Activated CD8-positive, alpha-beta T cell treated with anti-CD3 and anti-CD28 coated beads for 36 hours (primary cell): ENCODE measurements at places on chromosomes 5 and 9. TPM values are rescaled to one million over a fixed set of nuclear protein-coding genes. Genes with fewer than 3 reads are reported as not detected.

Gene LIFR
- total RNA-seq: not detected

- peak; percentile 37 for DNase-seq
Measured at GRCh38 chr5:79236362-79236969, 535 bp downstream of the JMY start.

DNA sequence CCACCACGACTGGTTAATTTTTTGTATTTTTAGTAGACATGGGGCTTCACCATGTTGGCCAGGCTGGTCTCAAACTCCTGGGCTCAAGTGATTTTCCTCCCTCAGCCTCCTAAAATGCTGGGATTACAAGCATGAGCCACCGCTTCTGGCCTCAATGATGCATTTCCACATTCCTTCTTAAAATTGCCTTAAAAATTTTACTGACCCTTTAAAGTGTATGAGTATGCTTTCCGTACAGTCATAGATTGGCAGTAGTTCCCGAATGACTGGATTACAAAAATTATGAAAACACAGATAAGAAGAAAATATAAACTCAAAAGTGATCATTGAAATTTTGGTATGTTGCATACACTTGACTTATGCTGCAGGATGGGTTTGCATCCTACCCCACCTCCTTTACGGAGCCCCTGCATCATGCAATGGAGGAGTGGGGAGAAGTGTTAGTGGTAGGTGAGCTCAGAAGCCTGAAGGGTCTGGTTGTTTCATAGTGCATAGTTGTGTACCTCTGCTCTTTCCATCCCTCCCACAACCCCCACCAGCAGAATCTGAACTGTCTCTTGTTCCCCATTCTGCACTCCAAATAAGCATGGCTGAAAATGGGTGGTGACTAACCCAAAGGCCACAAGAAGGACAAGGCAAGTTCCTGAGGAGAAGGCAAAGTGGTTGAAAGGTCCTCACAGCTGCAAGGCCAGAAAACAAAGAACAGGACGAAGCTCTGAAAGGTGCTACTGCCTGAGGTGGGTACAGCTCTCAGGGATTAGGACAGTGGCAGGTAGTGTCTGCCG, 26.8 kb downstream of the ANKRD55 start:
- no peak for DNase-seq

Gene ZFYVE16
- 6.7 TPM for total RNA-seq

Gene SLC34A3
- not detected for total RNA-seq

Gene SPINK7
- total RNA-seq: not detected

- DNase-seq: no peak
Measured at GRCh38 chr9:137731947-137732813, 113.4 kb downstream of the EHMT1 start.

GRCh38 chr9:131348631-131349521, 45.0 kb upstream of the PRRC2B start:
- DNase-seq: no peak

DNA sequence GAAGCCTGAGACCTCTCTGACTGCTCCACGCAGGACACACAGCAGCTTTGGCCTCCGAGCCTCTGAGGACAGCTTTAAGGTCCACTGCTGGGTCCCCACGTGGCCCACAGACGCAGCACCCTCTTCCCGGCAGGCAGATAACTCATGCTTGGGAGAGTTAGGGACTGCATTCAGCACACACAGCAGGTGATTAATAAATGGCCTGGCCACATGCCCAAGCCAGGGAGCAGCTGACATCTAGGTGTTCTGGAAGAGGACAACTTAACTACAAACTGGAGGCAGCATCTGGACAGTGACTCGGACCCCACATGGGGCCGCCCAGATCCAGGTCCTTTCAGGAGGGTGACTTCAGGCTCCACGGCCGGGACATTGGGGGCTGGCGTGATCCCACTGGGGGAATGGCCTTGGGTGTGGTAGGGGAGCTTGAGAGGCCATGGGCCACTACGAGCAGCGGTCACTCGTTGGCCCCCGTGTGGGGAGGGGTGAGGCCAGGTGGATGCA, 11.3 kb downstream of the NINJ1 start:
- DNase-seq: peak; percentile 0

GRCh38 chr5:39428640-39429039, 3.9 kb upstream of the DAB2 start:
- DNase-seq: no peak

Gene SPATA31C1
- not detected for total RNA-seq

DNA sequence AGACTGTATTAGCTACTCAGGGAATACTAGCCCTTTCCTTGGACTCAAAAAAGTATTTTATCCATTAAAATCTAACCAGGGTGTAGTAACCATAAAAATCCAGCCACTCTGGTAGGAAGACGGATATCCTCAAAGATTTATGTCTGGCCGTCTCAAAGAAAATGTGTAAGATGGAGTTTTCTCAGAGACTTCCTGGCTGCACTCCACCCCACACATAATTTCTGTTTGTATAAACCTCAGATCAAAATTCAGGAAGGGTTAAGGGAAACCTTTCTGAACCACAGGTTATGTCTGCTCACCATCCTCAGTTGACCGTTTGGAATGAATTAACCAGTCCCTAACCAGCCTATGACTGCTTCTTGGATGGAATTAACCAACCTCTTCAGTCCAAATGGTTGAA, 13.8 kb upstream of the SMIM23 start:
- DNase-seq: no peak

Gene NR5A1
- not detected for total RNA-seq

Gene BHMT
- total RNA-seq: not detected

DNA sequence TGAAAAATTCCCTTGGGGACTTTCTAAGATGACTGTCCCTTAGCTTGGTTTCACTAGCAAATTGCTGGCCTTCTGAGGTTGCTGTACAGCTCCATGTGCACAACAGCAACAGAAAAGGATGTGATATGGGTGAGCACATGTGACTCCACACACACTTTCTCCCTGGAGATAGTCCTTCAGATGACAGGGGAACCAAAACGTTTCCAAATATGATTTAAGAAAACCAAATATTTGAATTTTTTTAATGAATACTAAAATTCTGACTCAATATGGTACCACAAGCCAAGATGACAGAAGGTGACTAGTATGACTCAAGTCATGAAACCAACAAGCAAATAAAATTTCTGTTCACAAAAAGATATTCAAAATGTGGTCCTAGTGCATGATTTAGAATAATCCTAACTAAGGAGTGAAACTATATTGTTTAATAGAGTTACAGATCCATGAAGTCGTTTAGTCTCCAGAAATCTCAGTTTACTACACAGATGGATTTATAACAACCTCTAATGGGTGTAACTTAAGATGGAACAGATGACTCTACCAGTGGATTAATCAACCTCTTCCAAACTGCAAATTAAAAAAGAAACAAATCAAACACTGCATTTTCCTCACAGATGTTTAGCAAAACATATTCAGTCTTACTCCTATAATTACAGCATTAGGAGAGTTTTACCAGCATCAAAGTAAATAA, 144.8 kb upstream of the PIK3R1 start:
- DNase-seq: peak; percentile 23

- no peak for DNase-seq
Measured at GRCh38 chr9:104843644-104844240, 79.8 kb downstream of the NIPSNAP3B start.
